Type B pancreatic cell (in vitro differentiated cells): ENCODE measurements at places on chromosomes 6 and 20.

- DNase-seq: no peak
- peak overlapping the region; percentile 53 for H3K27ac ChIP-seq
- peaks cover 50% of the 10 kb centered on the region for H3K4me1 ChIP-seq
- no peaks in the 10 kb centered on the region for H3K36me3 ChIP-seq
- H3K27me3 ChIP-seq: no peaks in the 10 kb centered on the region
Observed at GRCh38 chr6:21384216-21384615, 209.3 kb upstream of the SOX4 start.

GRCh38 chr6:43013097-43013842 lies 476 bp downstream of the MEA1 start:
- peak overlapping the region; percentile 92 for H3K27ac ChIP-seq
- H3K27me3 ChIP-seq: no peaks in the 10 kb centered on the region
- H3K4me3 ChIP-seq: peak overlapping the region; percentile 98
- peaks cover 26% of the 10 kb centered on the region for H3K4me1 ChIP-seq
- H3K36me3 ChIP-seq: peaks cover 3% of the 10 kb centered on the region

DNA sequence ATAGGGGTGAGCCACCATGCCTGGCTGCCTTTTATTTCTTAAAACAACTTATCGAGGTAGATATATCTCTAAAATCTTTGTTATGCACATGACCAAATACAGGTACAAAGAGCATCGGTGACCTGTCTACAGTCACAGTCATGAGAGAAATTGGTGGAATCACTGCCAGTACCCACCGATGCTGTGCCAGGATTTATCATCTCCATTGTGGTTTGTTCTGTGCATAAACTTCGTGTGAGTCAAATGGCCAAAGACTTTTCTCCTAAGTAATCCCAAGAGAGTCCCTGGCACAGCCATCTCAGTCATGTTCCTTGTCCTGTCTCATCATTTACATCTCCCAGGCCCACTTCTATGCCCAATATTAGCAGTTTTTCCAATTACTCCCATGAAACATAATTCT lies 9.0 kb downstream of the GSTA3 start:
- H3K36me3 ChIP-seq: no peaks in the 10 kb centered on the region
- H3K4me1 ChIP-seq: no peaks in the 10 kb centered on the region
- H3K4me3 ChIP-seq: no peak overlapping the region
- no peaks in the 10 kb centered on the region for H3K27me3 ChIP-seq
- DNase-seq: no peak
- no peak overlapping the region for H3K27ac ChIP-seq

- DNase-seq: no peak
- H3K4me1 ChIP-seq: peaks cover 8% of the 10 kb centered on the region
- peaks cover 3% of the 10 kb centered on the region for H3K27me3 ChIP-seq
- no peak overlapping the region for H3K27ac ChIP-seq
- H3K4me3 ChIP-seq: no peak overlapping the region
Observed at GRCh38 chr6:157753291-157753690, 69.8 kb upstream of the SNX9 start.

- H3K4me3 ChIP-seq: no peak overlapping the region
- no peak for DNase-seq
- peaks cover 10% of the 10 kb centered on the region for H3K27me3 ChIP-seq
- peaks cover 15% of the 10 kb centered on the region for H3K4me1 ChIP-seq
- peaks cover under 1% of the 10 kb centered on the region for H3K36me3 ChIP-seq
- no peak overlapping the region for H3K27ac ChIP-seq
Observed at GRCh38 chr6:112241820-112242429, 12.4 kb downstream of the LAMA4 start.
